ENCODE measurements at places on chromosomes 3 and 15.

- no peak for DNase-seq
Measured at GRCh38 chr3:46356276-46356675, 2.4 kb downstream of the CCR2 start.

GRCh38 chr3:15342945-15343344 is 10.6 kb upstream of the SH3BP5 start:
- no peak for DNase-seq

DNA sequence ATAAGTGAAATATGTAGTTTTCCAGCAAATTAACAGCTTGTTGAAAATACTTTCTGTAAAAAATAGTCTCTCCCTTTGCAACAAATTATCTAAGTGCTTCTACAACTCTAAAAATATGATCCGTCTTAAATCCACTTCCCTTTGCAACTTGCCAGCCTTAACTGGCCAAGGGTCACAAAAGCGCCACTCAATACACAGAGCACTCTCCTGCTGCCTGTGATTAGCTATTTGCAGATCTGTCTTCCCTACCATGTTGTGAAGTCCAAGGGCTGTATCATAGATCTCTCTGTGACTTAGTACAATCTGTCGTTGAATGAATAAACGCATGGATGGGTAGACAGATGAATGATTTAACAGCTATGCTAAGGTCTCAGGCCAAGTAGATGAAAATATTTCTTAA is 76.2 kb downstream of the ITGB5 start:
- no peak for DNase-seq

DNA sequence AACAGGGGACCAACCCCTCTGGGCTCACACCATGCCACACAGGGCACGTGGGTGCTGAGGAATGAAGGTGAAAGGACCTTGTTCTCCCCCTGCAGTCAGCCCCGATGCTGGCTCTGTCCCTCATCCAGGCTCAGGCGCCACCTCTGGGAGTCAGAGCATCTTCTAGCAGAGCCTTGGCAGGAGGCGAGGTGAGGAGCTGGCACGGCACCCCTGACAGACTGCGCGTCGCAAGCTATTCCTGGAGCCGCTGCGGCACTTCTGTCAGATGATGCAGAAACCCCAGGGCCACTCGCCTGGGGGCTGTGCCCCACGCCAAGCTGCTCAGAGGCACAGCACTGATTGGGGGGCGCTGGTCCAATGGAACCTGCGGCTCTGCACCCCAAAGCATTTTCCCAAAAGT is 62.0 kb downstream of the MGLL start:
- no peak for DNase-seq

- DNase-seq, result peak; percentile 78
Measured at GRCh38 chr3:13235079-13235478, 161.8 kb upstream of the IQSEC1 start.

DNA sequence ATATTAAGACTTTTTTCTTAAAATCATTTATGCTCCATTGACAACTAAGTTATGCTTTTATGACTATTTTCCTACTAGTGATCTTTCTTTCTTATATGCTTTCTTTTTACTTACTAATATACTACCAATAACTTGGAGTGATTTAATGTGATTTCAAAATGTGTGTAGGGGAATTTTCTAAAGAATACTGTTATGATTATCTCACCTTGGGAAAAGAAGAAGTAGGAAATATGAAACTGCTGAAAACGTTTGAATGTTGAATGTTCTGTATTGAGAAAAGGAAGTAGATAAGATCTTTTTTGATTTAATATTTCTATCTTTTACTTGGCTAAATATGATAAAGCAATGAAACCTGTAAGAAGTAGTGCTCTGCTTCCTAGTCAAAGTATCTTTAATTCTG is 7.8 kb upstream of the CD200R1 start:
- DNase-seq, result no peak

GRCh38 chr3:81463781-81464180 is 297.7 kb downstream of the GBE1 start:
- no peak for DNase-seq

DNA sequence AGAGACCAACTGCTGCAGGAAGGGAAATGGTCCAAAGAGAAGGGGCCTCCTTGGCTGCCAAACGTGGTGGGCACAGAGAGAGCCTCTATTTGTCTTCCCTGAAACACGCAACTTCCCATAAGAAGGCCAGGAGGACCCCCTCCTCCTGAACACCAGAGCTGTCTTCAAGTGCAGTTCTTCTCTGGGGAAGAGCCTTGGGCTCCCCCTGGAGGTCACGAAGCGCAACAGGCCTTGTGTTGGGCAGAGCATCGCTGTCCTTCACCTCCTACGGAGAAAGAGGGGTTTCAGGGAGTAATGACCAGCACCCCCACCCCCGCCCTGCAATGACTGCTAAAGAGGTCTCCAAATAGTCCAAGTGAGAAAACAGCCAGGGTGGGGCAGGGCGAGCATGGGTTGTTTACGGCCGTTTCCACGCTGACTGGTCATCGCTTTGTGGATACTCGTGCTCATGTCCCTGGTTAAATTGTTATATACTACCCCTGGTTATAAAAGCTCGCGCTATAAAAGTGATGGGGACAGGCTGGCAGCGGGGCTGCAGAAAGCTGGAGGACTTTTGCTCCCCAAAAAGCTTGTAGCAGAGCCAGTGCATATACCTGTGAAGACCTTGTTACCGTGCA is 397.5 kb upstream of the ATP10A start:
- DNase-seq, result peak; percentile 14

GRCh38 chr15:70605606-70606410 is 157.6 kb downstream of the UACA start:
- no peak for DNase-seq

Data from Jurkat, Clone E6-1 (cell line).